ENCODE measurements at places on chromosomes 5 and 9.

- DNase-seq: no peak
Measured at GRCh38 chr5:119059740-119060255, 11.1 kb upstream of the DMXL1 start.

GRCh38 chr9:96327694-96328352 is 25.8 kb upstream of the HSD17B3 start:
- DNase-seq: peak; percentile 29

- no peak for DNase-seq
Measured at GRCh38 chr5:124438903-124439281, 307.5 kb downstream of the ZNF608 start.

- DNase-seq: no peak
Measured at GRCh38 chr5:9157811-9158210, 388.1 kb downstream of the SEMA5A start.

GRCh38 chr9:118736406-118736805 is 632.8 kb downstream of the BRINP1 start:
- DNase-seq: no peak

GRCh38 chr9:17751486-17751885 is 172.6 kb downstream of the SH3GL2 start:
- no peak for DNase-seq

DNA sequence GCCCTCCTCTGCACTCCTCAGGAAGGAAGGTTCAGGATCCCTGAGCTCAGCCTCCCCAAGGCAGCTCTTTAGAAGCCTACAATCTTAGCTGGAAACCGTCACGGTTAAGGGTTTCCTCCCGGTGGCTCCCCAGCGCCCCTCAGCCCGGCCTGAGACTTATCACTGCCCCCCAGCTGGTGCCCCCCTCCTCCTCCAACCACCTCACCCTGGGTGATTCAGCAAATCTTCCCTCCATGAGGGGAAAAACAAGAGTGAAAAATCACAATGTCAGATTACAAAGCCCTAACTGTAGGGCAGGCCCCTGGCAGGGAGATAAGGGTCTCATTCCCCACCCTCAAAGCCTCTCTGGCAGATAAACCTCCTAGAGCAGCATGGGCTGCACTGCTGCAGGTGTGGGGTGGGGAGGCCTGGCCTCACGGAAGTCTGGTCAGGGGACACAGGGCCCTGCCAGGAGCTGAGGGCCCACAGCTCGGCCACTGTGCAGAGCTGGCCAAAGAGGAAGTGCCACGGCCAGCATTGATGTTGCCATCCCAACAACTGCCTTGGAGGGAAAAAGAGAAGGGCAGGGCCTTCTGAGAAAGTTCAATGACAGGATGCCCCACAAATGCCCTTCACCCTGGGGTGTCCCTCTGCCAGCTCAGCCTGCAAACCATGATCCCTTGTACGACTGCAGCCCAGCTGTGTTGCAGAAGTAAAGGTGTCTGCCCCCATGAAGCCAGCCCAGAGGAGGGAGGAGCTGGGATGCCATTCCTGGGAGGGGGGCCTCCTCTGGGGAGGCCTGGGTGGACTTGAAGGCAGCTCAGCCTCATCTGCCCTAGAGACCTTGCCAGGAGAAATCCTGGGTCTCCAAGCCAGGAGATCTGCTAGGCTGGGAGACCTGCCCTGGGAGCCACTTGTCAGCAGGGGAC is 25.9 kb downstream of the GFI1B start:
- no peak for DNase-seq

- peak; percentile 7 for DNase-seq
Measured at GRCh38 chr9:78261403-78262001, 25.6 kb downstream of the CEP78 start.

- DNase-seq: no peak
Measured at GRCh38 chr9:27413511-27414219, 110.4 kb upstream of the IFNK start.

- no peak for DNase-seq
Measured at GRCh38 chr9:38229104-38229500, 160.1 kb upstream of the SHB start.

GRCh38 chr5:174448662-174449061 is 275.7 kb upstream of the MSX2 start:
- DNase-seq: no peak

GRCh38 chr5:6302075-6302474 is 76.3 kb downstream of the MED10 start:
- no peak for DNase-seq

GRCh38 chr5:146791471-146791870 is 87.1 kb downstream of the PPP2R2B start:
- DNase-seq: no peak

GRCh38 chr5:123448017-123448617 is 24.9 kb upstream of the CEP120 start:
- no peak for DNase-seq

DNA sequence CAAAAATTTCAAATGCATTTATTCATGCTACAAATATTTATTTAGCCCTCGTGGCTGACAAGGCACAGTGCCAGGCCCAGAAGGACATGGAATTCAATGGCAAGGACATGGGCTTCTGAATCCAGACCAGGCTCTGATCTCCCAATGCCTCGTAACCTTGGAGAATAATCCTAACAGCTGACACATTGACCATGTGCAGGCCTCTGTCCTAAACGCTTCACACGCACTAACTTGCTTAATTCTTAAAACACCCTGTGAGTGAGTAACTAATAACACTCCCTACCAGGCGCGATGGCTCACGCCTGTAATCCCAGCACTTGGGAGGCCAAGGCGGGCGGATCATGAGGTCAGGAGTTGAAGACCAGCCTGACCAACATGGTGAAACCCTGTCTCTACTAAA is 33.2 kb downstream of the MYO10 start:
- DNase-seq: no peak

GRCh38 chr5:143436871-143437270 is 33.4 kb upstream of the NR3C1 start:
- no peak for DNase-seq

- DNase-seq: no peak
Measured at GRCh38 chr5:168073311-168073710, 218.1 kb upstream of the WWC1 start.

DNA sequence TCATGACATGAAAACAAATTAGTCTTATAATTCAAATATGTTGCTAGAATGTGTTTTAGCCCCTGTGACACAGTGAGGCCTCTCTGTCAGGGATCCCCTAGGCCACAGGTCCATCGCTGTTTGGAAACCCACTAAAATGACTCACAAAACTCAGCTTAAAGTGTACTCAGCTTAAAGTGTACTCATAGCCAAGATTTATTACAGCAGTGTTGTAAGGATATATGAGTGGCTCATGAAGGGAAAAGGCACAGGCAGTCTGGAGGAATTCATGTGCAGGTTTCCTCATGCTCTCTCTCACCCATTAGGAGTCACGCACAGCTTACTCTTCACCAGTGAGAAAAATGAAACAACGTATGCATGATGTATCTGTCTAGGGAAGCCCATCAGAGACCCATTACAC is 24.4 kb upstream of the TGFBI start:
- DNase-seq: no peak

GRCh38 chr5:23466401-23466912 is 41.0 kb upstream of the PRDM9 start:
- peak; percentile 3 for DNase-seq

DNA sequence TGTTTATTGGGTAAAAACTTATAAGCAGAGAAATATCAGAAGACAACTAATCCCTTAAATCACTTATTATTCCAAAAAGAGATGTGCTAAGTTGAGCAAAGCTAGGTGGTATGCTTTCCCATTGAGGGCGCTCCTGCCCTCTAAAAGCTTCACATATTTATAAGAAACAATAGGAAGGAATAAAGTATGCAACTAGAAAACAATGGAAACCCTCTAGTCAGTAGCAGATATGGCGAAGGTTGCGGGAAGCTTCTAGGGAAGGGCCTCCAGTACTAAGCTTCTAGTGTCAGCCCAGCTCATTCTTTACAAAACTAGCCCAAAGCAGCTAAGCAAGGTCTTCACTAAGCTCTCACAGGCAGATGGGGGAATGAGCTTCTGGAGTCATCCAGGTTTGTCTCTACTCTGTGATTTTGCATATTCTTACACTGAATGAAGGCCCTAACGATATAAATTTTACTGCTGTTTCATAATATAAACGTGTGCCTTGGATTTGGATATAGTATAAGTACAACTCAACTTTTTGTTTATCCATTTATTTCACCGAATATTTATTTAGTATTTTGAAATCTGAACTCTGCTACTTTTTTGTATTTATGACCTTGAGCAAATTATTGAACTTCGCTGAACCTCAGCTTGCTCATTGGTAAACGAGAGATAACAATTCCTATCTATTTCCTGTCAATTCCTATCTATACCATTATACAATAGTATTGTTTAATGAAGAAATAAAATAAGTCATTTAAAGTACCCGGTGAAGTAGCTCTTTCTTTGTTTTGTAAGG is 571.4 kb downstream of the ELAVL2 start:
- no peak for DNase-seq

- DNase-seq: peak; percentile 74
Measured at GRCh38 chr9:70044490-70045307, 1.1 kb downstream of the MAMDC2 start.

DNA sequence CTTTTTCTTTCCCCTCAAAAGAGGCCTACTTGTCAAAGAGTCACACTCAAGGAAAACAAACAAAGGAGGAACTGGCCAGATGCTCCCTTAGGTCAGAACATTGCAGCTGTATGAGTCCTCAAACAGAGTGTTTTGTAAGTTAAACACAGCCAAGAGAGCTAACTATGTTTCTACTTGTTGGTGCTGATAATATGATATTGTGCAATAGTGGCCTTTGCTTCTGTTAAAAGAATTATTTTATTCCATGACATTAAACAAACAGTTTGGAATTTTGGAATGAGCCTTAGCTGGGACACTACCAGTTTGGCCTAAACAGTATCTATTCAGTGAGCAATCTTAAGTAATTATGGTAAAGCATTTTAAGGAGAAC is 56.0 kb upstream of the TPD52L3 start:
- DNase-seq: no peak

- no peak for DNase-seq
Measured at GRCh38 chr5:72630081-72630480, 122.9 kb upstream of the ZNF366 start.

GRCh38 chr9:71680189-71680980 is 87.9 kb downstream of the CEMIP2 start:
- no peak for DNase-seq

DNA sequence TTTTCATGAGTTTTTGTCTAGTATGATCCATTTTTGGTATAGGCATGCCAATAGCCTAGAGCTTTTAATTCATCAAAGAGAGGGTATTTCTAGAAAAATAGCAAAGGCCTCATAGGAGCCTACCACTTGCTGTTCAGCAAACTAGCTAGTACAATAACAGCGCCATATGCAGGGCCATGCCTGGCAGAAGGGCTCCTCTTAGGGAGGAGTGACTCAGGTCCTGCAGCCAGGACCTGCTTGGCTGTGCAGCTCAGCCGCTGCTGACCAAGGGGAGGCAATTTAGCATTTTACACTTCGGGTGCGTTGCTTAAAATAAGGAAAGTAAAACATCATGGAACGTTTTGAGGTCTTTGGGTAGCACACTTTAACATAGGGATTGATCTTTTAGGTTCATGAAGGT is 100.6 kb downstream of the TRIO start:
- peak; percentile 61 for DNase-seq

- no peak for DNase-seq
Measured at GRCh38 chr5:139836469-139837208, 41.0 kb downstream of the PSD2 start.

GRCh38 chr5:76818844-76819831 is at the start of gene F2RL1:
Gene F2RL1, plus strand, starts transcription at chr5:76819030. Its CDS starts 153 bp downstream, at chr5:76819183.
- peak; percentile 89 for DNase-seq

GRCh38 chr5:135185481-135186065 is 151.5 kb upstream of the PITX1 start:
- peak; percentile 43 for DNase-seq

- DNase-seq: peak; percentile 59
Measured at GRCh38 chr9:134007150-134007549, 15.0 kb upstream of the VAV2 start.

DNA sequence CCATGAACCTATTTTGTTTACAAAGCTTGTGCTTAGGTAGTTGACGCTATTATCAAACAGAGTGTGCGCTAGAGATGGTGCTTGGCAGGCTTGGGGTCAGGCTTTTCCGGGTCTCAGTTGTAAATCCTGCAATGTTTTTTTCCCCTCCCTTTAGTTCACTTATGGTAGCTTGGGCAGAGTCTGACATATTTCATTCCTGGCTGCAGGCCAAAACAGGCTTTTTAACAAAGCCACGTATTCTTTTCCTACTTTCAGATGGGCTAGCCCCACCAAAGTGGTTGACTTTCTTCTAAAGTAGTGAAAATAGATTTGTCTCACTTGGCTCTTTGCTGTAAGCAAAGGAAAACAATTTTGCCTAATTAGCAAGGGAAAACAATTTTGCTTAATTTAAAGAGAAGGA is 58.0 kb upstream of the FBN2 start:
- DNase-seq: peak; percentile 4

DNA sequence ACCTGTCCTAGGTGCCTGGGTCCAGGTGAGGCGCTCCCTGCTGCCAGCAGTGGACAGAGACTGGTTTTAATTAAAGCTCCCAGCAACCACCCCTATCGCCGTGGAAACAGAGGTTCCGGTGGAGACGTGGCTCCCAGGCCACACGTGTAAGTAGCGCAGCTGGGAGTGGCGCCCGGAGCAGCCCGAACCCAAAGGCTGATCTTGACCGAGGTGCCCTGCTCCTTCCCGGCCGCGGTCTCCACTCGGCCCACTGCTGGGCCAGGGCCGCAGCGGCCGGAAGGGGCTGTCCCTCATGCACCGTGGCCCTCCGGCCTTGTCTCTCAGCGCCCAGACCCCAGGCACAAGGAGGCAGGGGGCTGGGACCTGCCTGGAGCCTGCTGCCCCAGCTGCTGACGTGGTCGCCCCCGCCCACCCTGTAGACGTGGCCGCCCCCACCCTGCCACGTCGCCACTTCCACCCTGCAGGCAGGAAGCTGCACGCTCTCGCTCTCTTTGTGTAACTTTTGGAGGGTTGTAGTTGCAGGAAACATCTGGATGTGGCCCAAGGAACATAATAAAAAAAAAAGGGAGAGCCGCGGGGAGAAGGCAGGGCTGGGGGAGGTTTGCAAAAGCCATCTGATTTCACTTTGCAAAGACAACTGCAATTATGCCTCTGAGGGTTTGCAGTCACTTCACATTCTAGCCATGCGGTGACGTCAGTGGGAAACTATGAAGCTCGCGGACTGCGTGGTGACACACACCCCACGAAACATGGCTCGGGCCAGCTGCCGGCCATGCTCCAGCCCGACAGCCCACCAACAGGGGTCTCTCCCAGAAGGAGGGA is 129.9 kb downstream of the RXRA start:
- peak; percentile 67 for DNase-seq

Measured in RPMI8226 (cell line).